ENCODE measurements at places on chromosomes 1 and 21.

DNA sequence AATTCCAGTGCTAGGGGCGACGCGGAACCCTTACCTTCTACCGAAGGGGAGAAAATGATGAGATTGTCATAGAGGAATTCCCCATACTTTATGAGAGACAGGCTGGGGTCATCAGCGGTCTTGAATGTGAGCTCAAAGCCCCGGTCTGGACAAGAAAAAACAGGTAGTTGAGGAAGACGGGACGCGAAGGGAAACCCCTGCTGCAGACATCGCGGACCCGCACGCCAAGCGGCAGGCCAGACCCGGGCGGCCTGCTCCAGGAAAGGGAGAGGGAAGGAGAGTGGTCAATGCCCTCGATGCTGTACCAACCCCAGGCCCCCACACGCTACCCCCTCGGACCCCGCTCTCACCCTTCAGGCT is 342 bp downstream of the DDOST start:
- no peak for DNase-seq

DNA sequence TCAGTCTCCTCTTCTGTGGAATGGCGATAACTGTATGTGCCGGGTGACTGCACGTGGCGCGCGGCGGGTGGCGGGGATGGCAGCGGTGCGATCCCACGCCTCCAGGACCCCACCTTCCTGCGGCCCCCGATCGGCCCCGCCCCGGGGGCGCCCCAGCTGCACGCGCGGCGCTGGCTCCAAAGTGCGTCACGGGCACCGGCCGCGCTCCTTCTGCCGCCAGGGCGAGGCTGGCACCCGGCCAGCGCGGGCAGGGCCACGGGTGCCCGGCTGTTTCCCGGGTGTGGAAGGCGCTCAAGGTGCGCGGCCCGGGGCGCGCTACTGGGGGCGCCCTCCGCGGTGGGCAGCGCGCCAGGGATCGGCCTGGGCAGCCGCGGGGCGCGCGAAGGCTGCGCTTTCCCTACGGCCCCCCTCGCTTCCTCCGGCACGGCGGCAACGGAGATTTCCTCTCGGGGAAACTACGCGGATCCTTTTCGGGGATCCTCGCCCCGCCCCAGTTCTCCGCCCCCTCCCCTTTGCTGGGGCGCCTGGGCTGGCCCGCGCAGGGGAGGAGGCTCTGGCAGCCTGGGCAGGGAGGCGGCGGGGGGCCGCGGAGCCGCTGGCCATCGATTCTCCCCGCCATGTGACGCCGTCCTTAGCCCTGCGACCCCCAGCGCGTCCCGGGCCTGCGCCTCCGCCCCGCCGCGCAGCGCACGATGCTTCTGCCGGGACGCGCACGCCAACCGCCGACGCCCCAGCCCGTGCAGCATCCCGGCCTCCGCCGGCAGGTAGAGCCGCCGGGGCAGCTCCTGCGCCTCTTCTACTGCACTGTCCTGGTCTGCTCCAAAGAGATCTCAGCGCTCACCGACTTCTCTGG is at the start of gene EVA1C:
EVA1C (plus strand) TSS at position 545 of the 853 bp plus-strand sequence; CDS start at position 693, 148 bp downstream.
- DNase-seq: peak; percentile 68

DNA sequence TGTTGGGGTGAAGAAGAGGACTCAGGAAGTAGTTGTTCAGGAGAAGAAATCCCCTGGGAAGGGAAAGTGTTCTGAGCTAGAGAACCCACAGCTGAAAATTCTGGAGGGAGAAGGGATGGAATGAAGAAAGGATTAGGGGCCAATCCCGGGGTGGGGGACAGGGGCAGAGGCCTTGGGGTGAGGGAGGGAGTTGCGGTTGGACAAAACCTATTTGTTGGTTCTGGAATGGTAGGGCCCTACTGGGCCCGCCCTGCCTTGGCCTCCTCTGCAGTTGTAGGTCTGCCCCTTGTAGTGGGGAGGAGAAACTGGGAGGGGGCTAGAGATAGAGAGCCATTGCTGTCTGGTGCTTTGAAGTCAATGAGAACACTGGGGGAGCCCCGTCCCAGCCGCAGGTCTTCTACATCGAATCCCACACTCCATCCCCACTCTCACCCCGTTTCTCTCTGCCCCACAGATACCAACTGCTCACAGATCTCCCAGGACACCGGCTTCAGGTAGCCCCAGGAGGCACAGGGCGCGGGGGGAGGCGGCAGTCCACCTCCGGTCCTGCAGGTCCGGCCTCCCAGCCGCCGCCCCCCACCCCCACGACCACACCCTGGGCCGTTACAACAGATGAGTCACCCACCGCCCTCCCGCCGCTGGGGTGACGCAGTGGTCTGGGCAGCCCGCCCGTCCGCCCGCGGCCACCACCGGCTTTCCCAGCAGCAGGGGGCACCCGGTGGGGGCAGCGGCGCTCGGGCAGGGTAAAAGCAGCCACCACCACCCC is 1.1 kb downstream of the TAGLN2 start:
- DNase-seq: peak; percentile 25

- DNase-seq: no peak
These were observed 70.2 kb upstream of the S1PR1 start for GRCh38 chr1:101166583-101167120.

- no peak for DNase-seq
These were observed 8.5 kb upstream of the CD58 start for GRCh38 chr1:116579259-116579875.

- no peak for DNase-seq
These were observed 444.8 kb downstream of the TTLL7 start for GRCh38 chr1:83554174-83554573.

- no peak for DNase-seq
These were observed 19.3 kb upstream of the OPRD1 start for GRCh38 chr1:28792644-28793121.

GRCh38 chr1:164707868-164708331 is 148.9 kb downstream of the PBX1 start:
- no peak for DNase-seq

DNA sequence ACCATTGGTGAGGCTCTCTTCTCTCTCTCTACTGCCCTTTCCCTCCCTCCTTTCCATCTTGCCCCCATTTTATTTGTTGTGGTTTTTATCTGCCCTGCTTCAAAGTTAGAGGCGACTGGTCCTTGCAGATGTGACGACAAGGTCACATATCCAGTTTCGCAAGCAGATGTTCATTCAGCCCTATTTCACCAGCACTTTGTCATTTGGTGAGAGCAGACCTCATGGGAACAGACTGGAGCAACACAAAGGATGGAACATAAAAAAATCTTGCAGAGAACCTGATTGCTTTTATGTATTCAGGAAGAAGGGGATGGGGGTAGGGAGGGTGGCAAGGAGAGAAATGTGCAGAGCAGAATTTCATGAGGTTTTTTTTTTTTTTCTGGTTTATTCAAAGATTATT is 84.3 kb downstream of the ELAVL4 start:
- DNase-seq: no peak

DNA sequence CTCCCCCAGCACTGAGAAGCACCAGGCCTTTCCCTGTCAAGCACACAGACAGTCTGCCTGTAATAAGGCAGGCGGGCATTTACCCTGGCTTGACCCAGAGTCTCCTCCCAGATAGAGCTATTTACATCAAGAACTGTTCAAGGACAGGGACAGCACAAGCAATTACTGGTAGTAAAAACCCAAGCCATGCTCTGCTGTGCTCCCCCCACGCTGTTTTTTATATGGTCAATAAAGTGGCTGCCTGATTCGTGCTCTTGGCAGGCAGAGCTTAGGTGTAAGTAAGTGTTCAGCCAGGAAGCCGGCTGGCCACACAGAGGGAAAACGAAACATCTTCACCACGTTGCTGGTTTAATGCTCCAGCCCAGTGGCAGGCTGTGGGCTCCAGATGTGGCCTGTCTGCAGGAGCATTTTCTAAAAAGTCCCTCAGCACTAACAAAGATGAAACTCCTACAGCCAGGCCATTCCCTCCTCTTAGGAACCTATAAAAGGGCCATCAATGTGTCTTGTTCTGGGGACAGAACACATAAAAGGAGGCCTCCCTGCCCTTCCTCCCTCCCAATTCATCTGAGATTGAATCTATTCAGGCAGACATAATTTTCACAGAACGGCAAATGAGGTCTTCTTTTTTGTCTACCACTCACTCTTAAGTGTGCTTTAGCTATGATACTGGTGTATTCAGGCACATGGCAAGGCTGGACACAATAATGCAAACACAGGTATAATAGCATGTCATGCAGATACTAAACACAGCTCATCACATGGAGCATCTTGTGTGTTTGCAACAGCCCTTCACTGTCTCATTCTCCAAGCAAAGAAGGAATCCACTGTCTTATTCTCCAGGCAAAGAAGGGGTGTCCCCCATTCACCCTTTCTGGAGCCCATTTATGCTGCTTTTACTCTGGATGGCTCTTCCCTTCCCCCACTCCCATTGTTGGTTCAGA is 378.9 kb downstream of the HHAT start:
- no peak for DNase-seq

DNA sequence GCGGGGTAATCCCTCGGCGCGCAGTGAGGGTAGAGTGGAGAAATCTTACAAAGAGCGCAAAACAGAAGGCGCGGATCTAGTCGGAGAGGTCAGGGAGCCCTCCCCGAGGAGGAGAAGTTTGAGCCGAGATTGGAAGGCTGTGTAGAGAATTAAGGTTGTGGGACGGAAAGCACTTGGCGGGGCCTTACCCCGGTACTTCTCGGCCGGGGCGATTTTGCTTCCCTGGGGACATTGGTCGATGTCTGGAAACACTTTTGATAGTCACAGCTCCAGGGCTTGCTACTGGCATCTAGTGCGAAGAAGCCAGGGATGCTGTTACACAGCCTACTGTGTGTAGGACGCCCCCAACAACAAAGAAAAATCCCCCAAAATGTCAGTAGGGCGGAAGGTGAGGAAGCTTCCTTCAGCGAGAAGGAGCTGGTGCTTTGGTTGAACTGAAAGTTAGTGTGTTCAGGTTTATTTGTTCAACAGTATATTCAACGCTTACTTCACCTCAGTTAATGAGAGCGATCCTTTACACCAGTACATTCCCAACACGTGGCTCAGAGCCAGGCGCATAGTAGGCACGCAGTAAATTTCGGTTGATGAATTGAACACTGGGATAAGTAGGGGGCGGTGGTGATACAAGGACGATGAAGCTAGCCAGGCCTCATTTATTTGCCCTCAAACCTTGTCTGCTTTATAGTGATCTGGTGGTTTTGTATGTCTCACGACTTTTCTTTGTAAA is 807 bp downstream of the CEP85 start:
- peak; percentile 17 for DNase-seq

- DNase-seq: no peak
These were observed at the start of gene UMODL1 for GRCh38 chr21:42071146-42071737. TSS of gene UMODL1 (plus strand) at chr21:42071317. CDS start at chr21:42071317, 0 bp downstream.

- peak; percentile 21 for DNase-seq
These were observed 12.4 kb downstream of the EPB41 start for GRCh38 chr1:28926629-28927265.

DNA sequence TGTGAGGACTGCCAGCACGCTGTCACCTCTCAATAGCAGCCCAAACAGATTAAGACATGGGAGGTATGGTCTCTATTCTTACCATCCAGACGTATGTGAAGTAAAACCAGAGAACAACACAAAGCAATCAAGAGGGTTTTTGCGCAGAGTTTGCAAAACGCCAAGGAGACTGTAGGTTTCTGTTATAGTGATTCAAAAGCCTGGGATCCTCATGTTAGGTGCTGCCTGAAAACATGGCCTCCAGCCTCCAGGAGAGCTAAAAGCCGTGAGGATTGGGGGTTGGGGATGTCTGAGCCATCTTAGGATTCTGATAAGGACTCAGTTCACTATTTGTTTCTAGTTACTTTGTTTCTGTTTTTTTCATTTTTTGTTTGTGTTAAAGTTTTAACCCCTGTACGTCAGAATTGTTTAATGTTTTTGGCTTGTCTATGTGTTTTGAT is 4.2 kb upstream of the CCT8 start:
- DNase-seq: no peak

GRCh38 chr1:227270554-227270953 is 47.7 kb downstream of the CDC42BPA start:
- DNase-seq: no peak

DNA sequence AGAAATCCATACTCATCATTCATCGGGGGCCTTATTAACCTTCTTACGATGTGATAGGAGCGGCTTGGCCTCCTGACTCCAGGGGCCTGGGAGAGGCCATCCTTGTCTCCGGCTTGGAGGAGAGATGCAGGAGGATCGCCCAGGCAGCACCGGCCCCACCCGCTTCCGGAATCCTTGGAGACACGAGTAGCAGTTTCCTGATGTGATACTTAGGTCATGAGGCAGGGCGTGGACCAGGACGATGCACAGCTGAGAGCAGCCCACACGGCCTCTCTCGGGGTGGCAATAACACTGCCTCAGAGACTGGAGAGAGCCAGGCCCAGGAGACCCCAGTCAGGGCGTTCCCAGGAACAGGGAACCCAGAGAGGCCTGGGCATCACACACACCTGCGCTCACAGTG is 163.6 kb upstream of the ARHGEF16 start:
- no peak for DNase-seq

DNA sequence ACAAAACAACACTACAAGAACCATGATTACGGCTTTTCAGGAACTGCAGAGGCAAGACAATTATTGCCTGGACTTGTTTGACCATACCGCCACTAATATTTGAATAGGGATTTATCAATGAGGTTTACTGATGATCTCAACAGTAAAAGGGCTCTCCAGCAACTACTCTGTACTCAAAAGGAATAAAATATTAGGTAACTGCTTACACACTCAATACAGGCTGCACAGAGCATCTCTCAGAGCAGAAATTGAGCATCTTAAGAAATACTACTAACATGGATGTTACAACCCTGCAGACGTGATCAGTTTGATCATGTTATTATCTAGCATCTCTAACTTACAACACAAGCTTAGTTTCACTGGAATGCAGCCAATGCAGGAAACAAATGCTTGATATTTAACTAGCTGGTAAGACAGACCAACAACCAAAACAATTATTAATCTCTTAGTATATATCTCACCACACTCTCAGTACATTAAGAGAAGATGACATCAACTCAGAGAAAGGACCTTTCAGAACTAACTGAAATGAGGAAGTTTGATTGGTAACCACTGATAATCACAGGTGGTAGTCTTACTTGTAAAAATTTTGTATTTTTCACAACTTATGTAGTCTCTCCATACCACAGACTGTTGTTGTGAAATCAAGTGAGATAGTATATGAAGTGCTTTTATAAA is 52.2 kb downstream of the PUM1 start:
- DNase-seq: no peak

- no peak for DNase-seq
These were observed 428 bp upstream of the ZNF678 start for GRCh38 chr1:227562933-227563323.

Measured in activated T-cell treated with anti-CD3 and anti-CD28 coated beads for 4 hours (primary cell).